ENCODE measurements at places on chromosomes 16 and 17.

DNA sequence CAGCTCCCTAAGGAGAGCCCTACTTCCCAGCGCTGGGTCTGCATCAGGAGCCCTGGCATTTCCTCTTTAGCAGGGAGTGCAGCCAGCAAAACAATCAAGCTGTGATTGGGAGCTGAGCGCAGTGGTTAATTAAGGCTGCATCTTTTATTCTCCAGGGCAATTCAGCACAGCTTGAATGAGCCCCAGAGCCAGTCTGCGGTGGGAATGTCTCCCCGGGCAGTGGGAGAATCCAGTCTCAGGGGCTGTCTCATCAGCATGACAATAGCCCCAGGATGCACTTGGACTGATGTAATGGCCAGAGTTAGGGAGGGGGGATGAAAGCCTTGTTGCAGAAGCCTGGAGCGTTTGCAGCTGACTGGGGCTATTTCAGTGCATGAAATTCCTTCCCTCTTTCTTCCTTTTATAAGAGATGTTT is 292.6 kb upstream of the SOX9 start:
- no peak for DNase-seq

- DNase-seq, result peak; percentile 60
Measured at GRCh38 chr16:5490499-5490898, 392.9 kb upstream of the EEF2KMT start.

- DNase-seq, result no peak
Measured at GRCh38 chr17:77667478-77667877, 291.0 kb upstream of the TNRC6C start.

GRCh38 chr16:19555186-19555937 is at the start of gene VPS35L:
Gene VPS35L (plus strand): TSS chr16:19555703. CDS start chr16:19555730, 27 bp downstream.
- DNase-seq, result peak; percentile 97

DNA sequence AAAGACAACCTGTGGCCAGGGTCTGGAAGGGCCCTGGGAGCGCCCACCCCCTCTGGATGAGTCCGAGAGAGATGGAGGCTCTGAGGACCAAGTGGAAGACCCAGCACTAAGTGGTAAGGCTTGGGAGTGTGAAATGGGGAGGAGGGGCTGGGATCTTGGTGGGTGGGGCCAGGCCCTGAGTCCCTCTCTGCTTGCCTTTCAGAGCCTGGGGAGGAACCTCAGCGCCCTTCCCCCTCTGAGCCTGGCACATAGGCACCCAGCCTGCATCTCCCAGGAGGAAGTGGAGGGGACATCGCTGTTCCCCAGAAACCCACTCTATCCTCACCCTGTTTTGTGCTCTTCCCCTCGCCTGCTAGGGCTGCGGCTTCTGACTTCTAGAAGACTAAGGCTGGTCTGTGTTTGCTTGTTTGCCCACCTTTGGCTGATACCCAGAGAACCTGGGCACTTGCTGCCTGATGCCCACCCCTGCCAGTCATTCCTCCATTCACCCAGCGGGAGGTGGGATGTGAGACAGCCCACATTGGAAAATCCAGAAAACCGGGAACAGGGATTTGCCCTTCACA is 1.2 kb upstream of the STARD3 start:
- DNase-seq, result peak; percentile 51
